Cortex of kidney (tissue), 1 donor: ENCODE measurements at places on chromosomes 16 and 17.

GRCh38 chr17:4607261-4607741 lies 23.0 kb downstream of the SMTNL2 start:
- no peak for DNase-seq

DNA sequence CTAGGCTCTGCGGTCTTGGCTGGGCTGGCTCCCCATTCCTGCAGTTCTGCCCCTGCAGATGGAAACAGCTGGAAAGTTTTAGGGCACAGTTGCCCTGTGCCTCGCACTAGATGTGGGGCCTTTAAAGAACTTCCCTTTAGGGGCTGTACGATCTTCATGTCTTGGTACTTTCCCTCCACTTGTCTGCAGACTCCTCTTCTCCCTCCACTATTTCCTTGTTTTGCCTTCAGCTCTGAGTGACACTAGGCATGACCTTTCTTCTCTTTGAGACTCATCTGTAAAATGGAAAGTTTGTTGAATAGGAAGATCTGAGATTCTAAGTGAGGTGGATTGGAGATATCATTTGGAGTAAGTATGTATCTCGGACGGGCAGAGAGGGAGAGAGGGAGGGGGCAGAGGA lies 6.3 kb upstream of the TAC4 start:
- no peak for DNase-seq

DNA sequence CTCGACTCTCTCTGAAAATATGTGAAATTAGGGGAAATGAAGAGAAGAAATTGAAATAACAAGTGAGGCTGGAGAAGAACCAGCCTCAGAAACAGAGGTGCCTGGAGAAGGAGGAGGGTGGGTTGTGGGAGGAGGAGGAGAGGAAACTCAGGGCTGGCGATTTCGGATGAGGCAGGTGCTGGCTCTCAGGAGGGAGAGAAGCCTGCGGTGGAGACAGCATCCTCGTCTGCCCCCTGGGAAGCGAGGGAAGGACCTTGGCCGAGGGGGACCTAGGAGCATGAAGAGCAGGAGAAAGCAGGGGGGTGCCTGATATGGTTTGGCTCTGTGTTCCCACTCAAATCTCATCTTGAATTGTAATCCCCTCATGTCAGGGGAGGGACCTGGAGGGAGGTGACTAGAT lies 264.7 kb upstream of the TNRC6C start:
- no peak for DNase-seq

DNA sequence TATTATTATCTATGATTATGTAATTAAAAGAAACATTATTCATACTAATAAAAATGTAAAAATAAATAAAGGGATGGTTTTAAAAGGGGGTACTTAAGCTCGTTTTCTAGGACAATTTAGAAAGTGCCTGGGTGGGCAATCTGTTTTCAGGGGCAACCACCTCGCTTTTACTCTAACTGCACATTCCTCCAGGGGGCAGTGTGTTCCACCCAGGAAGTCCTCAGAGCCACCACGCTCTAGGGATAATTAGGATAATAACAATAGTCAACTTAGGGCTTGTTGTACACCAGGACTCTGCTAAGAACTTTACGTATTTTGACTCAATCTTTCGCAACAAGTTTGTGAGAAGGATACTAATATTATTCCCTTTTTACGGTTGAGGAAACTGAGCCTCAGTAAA lies 396.7 kb upstream of the MAF start:
- DNase-seq: no peak

- no peak for DNase-seq
These were observed 51.5 kb downstream of the CHCT1 start for GRCh38 chr17:60473788-60474187.

GRCh38 chr16:56119133-56119532 lies 72.2 kb upstream of the GNAO1 start:
- no peak for DNase-seq

- no peak for DNase-seq
These were observed 58.4 kb downstream of the MEAK7 start for GRCh38 chr16:84446084-84446483.

GRCh38 chr17:8072341-8072728 lies 15.2 kb downstream of the ALOX12B start:
- DNase-seq: no peak

DNA sequence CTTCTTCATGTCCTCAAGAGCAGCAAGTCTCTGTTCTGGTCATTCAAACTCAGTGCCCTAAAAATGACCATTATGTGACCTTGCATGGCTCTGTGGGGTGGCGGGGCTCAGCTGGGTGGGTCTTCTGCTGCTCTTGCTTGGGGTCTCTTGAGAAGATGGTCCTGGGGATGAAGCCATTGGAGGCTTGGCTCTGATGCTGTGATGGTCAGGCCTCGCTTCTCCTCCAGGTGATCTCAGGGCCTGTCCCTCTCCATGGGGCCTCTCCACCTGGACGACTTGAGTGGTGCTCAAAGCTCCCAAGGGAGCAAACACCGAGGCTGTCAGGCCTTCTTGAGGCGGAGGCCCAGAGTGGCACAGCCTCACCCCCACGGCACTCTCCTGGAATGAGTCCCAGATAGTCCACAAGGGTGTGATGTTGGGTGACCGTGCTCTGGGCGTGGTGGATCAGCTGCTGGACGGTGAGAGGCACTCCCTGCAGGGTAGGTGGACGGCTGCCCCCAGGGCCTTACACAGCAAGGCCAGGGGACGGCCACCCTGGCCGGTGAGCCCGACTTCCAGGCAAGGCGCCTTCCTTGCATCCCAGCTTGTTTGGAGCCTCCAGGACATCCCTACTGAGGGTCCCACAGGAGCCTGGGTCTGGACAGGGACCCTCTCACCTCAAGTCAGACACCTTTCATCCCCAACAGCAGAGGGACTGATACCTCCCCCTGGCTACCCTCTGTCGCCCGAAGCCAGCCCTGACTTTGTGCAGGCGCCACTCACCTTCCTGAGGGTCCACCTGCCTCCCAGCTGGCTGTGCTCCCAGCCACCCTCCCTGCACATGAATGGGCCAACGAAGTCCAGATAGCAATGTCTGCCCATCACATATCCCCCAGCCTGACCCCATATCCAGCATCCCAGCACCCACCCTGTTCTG lies 48.7 kb downstream of the USP22 start:
- DNase-seq: no peak

- no peak for DNase-seq
These were observed 55.9 kb downstream of the IRX6 start for GRCh38 chr16:55379876-55380390.

- no peak for DNase-seq
These were observed 59.2 kb downstream of the BEAN1 start for GRCh38 chr16:66486199-66486772.

DNA sequence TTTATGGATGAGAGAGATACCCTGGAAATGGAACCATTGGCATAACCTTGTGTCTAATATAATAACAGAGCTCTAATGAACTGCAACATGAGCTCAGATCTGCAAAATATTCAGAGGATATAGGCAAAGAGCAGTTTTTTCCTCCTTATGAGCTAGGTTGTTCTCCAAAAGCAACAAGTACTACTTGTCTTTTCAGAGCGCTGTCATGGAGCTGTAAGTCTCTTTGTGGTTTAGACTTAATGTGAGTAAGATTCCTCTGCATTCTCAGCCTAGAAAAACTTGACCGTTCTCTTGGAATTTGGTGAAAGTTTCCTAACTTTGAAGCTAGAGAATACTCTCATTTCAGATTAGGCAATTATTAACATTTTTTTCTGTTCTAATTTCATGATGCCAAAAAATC lies 85.2 kb downstream of the FTO start:
- DNase-seq: no peak

DNA sequence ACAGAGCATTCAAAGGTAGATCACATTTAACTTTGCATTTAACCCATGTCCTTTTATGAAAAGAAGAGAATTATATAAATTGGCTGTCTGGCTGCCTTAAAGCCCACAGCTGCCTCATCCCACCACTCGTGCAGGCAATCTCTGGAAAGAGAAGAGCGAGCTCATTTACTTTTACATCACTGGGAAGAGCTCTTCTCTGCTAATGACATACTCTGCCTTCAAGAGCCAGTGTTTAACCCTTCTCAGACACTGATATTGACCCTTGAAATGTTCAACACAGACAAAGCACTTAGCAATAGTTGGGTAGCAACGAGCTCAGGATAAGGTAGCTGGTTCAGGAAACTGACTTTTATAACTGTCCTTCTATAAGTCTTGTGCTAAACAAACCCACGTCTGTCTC lies 6.8 kb downstream of the KRT38 start:
- DNase-seq: no peak

GRCh38 chr16:9050102-9050830 lies 41.2 kb upstream of the HAPSTR1 start:
- no peak for DNase-seq

DNA sequence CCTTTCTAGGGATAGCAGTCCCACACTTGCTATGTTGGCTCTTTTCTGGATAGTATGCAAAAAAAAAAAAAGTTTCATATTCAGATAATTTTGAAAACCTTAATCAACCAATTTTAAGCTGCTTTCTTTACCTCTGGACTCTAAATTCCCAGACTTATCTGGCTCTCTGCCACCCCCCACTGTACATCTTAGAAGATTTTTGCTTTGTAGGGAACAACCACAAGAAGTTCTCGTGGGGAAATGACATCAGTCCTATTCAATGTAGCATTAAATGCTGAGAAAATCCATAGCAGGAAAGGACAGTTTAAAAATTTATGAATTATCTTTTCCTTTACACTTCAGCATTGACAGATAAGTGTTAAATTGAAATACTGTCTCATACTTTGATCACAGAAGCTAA lies 562.7 kb upstream of the HSBP1 start:
- DNase-seq: no peak

GRCh38 chr16:23729503-23730424 lies 16.7 kb upstream of the ERN2 start:
- no peak for DNase-seq

GRCh38 chr16:75805946-75806345 lies 79.7 kb upstream of the CPHXL start:
- no peak for DNase-seq

DNA sequence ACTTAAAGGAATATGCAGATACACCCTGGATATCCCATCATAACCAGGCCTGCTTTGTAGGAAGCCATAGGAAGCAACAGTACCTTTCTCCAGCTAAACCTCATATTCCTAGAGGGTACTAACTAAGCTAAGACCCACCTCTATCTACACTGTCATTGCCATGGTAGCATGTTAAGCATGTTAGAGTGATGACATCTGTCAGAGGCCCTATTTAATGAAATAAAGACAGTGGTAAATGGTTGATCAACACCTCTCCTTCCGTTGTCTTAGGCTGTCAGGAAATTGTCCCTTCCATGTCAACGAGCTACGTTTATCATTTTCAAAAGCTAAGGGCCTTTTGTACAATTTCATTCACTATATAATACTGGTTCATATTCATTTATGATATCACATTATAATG lies 251.1 kb upstream of the PSMD7 start:
- no peak for DNase-seq

DNA sequence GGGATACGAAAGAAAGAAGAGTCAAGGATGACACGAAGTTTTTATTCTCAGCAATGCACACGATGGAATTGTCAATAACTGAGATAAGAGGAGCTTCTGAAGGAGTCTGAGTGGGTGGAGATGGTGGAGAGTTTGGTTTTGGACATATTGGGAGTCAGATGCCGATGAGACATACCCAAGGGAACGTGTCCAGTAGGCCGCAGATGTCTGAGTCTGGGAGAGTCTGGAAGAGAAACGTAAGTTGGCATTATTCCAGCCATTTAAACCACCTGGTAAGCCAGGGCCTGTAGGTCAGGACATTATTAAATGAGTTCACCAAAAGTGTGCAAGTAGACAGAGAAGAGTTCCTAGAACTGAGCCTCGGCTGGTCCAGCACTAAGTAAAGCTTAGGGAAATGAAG lies 478.3 kb upstream of the CDH5 start:
- DNase-seq: no peak

DNA sequence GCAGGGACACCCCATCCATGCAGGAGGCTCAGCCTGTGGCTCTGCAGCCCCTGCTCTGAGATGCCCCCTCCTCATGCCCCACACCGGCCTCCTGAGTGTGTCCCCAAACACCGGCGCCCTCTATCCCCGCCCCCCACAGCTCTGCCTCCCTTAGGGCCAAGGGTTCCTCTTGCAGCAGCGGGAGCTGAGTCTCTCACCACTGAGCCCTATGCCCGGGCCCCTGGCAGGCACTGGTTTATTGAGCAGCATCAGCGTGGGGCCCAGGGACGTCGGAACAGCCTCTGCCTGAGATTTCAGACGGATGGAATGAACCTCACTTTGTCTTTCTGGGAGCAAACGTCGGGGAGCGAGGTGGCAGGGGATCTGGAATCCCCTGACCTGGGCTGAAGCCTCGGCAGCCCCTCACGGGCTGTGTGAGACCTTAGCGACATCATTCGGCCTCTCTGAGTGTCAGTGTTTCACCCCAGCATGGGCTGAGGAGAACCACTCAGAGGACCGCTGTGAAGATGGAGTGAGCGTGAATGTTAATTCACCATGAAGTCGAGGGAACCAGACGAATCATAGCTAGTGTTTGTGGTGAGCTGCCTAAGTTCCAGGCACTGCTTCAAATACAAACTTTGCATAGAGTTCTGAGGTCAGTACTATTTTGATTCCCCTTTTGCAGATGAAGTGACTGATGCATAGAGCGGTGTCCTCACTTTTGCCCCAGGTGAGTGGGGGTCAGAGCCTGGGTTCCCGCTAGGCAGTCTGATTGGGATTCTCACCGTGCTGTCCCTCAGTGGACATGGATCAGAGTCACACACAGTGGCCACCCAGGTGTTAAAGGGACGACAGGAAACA lies 5.3 kb upstream of the C16orf74 start:
- no peak for DNase-seq

DNA sequence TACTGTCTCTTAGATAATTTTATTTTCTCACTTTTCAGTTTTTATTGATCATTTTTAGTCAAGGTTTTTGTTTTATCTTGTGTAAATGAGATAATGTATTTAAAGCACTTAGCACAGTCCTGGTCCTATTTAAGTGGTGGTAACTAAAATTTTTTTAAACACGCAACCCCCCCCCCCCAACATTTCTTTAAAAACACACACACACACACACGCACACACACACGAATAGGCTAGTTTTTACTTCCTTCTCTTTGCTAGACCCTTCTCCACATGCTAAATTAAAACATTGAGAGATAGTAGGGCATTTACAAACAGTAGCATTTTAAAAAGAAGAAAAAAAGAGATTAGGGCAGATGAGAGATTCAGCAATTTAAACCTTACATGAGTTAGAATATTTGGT lies 5.0 kb downstream of the NFATC3 start:
- DNase-seq: no peak

DNA sequence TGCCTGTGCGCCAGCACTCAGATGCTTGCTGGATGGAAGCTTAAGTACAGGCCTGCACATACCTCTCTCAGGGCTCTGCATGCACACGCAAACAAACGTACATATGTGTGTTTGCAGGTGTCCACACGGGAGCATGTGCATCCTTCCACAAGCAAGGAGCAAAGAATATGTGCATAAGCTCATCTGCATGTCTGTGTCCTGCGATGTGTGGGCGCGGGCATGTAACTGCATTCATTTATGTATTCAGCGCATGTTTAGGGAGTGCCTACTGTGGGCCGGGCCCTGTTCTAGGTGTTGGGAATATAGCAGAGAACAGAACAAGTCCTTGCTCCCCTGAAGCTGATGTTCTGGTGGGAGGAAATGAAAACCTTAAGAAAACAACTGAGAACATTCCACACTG lies 13.7 kb downstream of the TRPV2 start:
- no peak for DNase-seq

GRCh38 chr16:89982318-89982717 lies 33.8 kb downstream of the DEF8 start:
- DNase-seq: no peak

GRCh38 chr16:69314534-69314933 lies 3.4 kb downstream of the VPS4A start:
- no peak for DNase-seq
